ENCODE measurements at places on chromosomes 3 and 15. TPM values are rescaled to one million over a fixed set of nuclear protein-coding genes. Genes with fewer than 3 reads are reported as not detected.

TTLL13 gene
- not detected for polyA plus RNA-seq

BFSP2 gene
- polyA plus RNA-seq = not detected

WDR93 gene
- not detected for polyA plus RNA-seq

SI gene
- polyA plus RNA-seq = not detected

ZCWPW2 gene
- polyA plus RNA-seq = 0.35 TPM

GOLGA6L24 gene
- polyA plus RNA-seq = not detected

CFAP92 gene
- polyA plus RNA-seq = 0.19 TPM

BNC1 gene
- polyA plus RNA-seq = not detected

SENP2 gene
- 13.4 TPM for polyA plus RNA-seq

CAMKV gene
- polyA plus RNA-seq = not detected

DZIP1L gene
- polyA plus RNA-seq = 0.52 TPM

DNA sequence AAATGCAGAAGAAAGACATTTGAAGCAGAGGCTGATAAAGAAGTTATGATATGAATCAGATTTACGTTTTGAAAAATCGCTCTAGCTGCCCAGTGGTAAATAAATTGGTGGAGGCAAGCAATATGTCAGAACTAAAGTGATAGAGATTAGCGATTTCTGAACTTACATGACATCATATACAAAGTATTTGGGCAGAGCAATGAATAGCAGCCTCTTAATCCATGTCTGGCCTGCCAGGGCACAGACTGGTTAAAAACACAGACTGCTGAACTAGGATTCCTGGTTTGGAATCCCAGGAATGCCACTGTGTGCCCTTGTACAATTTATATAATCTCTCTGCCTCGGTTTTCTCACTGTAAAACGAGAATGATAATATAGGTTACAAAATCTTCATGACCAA lies 243.1 kb upstream of the SETMAR start:
- DNase-seq = no peak

DNA sequence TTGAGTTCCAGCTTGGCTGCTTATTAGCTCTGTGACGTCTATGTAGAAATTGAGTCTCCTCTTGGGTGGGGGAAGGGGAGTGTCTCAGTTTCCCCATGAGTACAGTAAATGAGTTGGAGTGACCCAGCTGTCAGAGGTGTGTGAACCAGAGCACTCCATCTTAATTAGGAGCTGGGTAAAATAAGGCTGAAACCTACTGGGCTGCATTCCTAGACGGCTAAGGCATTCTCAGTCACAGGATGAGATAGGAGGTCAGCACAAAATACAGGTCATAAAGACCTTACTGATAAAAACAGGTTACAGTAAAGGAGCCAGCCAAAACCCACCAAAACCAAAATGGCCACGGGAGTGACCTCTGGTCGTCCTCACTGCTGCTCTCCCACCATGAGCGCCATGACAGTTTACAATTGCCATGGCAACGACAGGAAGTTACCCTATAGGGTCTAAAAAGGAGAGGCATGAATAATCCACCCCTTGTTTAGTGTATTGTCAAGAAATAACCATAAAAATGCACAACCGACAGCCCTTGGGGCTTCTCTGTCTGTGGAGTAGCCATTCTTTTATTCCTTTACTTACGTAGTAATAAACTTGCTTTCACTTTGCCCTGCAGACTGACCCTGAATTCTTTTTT lies 222.4 kb downstream of the CACNA2D3 start:
- DNase-seq = no peak

DNA sequence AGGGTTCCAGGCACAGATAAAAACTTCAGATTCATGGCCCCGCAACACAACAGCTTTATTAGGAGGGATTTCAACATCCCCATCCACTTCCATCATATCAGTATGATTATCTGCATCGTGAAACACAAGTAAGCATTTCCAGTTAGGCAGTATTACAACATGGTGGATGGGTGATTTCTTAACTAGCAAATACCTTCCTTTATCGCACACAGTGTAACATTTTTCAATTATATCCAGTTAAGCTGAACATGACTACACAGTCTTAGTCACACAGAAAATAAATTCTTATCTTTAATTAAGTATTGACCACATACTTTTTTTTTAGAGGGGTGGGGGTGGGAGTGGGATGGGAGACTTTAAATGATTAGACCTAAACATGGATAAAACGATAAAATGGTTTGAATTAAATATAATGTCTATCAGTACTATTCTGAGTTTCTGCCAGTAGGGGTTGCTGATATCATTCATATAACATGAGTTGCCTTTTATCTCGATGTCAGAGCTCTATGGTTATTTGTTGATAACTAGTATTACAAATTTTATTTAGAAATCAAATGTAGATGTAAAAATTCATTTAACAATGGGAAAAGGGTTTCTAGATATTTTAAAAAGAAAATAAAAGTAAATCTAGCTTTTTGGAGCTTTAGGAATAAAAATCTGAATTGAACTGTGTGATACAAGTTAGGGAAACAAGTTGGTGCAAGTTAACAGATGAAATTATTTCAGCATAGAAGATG lies 146.6 kb downstream of the TBL1XR1 start:
- DNase-seq = peak; percentile 18

DNA sequence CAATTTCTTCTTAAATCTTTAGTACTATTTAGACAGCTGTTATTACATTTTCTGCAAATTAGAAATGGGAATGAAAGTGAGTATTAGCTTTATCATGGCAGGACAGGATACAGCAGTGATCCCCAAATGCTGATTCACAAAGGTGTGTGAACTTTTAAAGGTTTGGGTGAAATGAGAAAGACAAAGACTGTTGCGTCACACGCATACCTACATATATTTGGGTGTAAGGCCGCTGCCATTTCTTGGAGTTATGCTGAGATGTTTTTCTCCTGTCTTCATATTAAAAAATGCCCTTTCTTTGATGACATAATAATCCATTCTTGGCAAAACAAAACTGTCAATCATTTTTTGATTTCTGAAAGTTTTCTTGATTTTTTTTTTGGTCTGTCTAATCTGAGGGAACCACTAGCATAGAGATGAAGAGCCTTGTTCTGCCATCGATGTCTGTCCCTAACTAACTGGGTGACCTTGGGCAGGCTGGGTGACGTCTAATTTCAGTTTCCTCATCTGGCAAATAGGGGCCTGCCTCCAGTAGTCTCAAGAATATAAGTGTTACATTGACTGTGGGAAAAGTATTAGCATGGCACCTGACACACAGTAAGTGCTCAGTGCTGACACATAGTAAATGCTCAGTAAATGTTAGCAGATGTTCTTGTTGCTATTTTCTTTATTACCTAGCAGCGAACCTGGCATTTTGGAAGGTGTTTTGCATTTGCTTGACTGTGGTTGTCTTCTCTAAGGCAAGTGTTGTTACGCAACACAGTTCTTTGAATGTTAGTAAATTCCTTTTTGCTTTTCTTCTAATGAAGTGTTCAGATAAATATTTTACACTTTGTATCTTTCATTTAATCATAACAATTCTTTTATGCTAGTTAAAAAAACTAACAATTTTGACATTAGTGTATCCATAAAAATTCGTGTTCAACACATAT lies 5.0 kb downstream of the MITF start:
- no peak for DNase-seq

DNA sequence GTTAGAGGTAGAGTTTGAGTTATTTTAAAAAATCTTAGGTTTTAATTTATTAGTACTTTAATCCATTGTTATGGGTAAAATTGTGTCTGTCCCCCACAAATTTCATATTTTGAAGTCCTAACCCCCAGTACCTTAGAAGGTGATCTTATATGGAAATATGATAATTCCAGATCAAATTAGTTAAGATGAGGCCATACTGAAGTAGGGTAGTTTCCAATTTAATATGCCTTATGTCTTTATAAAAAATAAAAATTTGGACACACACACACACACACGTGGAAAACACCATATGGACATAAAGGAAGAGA lies 18.6 kb upstream of the ADGRG7 start:
- no peak for DNase-seq

GRCh38 chr3:34264337-34265041 lies 466.1 kb downstream of the PDCD6IP start:
- peak; percentile 34 for DNase-seq

DNA sequence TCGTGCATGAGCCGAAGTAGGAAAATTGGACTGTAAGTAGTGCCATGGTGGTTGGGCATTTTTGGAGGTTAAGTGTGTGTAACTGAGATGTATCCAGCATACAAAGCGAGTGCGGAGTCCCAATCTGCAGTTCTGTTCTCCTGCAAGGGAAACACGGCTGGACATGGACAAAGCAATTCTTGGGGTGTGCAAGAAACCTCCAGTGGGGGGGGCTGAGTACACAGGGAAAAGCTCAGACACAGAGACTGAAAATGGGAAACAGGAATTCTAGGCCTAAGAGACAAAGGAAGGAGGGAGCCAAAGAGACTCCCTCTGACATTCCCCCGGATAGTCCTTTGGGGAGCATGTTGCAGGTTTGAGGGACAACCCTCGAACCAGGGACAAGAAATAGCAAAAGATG lies 83.2 kb upstream of the PLSCR4 start:
- no peak for DNase-seq

DNA sequence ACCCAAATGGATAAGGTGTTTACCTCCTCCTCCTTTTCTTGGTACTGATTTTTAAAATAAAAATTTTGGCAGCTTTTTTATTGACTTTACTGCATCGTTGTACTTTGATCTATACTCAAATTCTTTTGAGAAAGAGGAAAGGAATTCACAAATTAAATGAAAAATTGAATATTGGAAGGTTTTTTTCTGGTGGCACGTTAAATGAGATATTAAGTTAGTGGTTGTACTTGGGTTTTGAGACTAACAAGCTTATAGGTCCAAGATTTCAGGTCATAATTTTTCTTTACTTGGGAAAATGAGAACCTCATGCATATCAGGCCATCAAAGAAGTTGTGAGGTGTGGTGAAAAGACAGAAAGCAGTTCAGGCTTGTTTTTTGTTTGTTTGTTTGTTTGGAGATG lies 14.1 kb downstream of the RPLP1 start:
- no peak for DNase-seq

GRCh38 chr3:111252779-111253178 lies 181.2 kb downstream of the NECTIN3 start:
- DNase-seq = no peak

DNA sequence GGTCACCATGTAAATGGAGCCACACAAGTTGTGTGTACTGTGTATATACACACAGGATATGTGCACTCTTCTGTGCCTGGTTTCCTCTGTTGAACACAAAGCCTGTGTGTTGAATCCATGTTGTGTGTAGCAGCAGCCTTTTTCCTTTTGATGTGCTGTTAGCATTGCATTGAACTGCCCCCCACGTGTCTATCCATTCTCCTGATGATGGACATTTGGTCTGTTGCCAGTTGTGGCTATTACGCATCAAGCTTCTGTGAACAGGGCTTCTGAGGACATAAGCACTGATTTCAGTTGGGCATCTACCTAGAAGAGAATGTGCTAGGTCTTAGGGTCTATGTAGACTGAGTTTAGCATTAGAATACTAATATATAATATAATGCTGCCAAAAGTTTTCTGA lies 77.4 kb downstream of the LSM3 start:
- no peak for DNase-seq

- DNase-seq = peak; percentile 61
Measured at GRCh38 chr3:50274371-50275104, 4.3 kb upstream of the LSMEM2 start.

DNA sequence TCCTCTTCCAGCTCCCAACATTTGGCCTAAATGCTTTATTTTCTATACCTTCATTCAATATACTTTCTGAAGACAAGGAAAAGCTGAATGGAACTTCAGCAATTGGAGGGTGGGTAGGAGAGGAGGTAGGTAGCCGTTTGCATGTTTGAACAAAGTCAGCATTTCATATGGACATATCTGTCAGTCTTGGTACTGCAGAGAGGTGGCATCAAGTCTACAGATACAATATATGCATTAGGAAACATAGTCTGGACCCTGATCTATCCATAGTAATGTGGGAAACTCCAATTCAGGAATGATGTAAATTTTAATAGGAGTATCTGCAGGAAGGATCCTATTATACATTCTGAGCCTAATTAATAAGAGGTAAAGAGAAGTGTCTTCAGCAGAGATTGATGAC lies 526.4 kb downstream of the MECOM start:
- DNase-seq = no peak

GRCh38 chr3:177530908-177531307 lies 333.6 kb upstream of the TBL1XR1 start:
- DNase-seq = no peak

- DNase-seq = no peak
Measured at GRCh38 chr3:178583963-178584575, 47.8 kb downstream of the KCNMB2 start.

- no peak for DNase-seq
Measured at GRCh38 chr3:71416876-71417275, 166.7 kb downstream of the FOXP1 start.

DNA sequence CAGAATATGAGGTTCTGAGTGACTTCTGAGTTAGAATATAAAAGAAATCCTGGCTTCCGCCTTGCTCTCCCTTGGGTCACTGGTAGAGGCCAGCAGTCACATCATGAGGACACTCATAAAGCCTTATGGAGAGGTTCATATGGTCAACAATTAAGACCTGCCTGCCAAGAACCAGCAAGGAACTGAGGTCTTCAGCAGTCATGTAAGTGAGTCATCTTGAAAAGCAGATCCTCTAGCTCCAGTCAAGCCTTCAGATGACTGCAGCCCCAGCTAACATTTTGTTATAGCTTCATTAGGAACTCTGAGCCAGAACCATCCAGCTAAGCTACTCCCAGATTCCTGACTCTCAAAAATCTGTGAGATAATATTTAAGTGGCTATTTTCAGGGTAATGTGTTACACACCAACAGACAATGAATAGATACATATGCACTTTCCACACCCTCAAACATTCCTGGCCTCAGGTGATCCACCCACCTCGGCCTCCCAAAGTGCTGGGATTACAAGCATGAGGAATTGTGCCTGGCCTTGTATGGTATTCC lies 447.2 kb downstream of the SHQ1 start:
- DNase-seq = no peak

GRCh38 chr15:67720556-67721175 lies 104.6 kb upstream of the SKOR1 start:
- DNase-seq = peak; percentile 40

- no peak for DNase-seq
Measured at GRCh38 chr3:88385090-88385489, 235.3 kb downstream of the C3orf38 start.

GRCh38 chr15:68617001-68617400 lies 38.2 kb downstream of the CORO2B start:
- DNase-seq = no peak

- DNase-seq = peak; percentile 74
Measured at GRCh38 chr3:167750272-167750971, 14.9 kb downstream of the SERPINI1 start.

DNA sequence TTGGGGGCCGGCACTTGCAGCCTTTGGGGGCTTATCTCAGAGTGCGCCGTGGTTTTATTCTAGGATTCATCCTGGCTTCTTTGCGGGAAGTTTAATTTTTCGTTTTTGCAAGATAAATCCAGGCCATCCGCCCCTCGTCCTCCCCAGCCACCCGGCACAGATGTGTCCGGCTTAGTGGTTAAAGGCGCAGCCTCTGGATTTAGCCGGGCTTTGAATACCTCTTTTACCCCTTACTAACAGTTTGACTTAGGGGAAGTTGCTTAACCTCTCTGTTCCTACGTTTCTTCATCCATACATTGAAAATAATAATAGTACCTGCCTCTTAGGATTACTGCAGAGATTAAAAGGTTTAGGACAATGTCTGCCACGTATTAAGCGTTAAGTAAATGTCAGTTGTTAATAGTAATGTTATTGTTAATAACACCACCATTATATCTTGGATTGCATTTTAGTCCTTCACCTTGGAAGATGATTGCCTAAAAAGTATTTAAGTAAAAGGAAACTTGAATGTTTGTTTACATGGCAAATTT lies 714 bp downstream of the ECT2 start:
- no peak for DNase-seq

GRCh38 chr3:72137865-72138861 lies 353.2 kb upstream of the PROK2 start:
- no peak for DNase-seq

Measured in CD14-positive monocyte (primary cell).